ENCODE measurements at places on chromosomes 7 and 10. TPM values are rescaled to one million over a fixed set of nuclear protein-coding genes. Genes with fewer than 3 reads are reported as not detected.

DNA sequence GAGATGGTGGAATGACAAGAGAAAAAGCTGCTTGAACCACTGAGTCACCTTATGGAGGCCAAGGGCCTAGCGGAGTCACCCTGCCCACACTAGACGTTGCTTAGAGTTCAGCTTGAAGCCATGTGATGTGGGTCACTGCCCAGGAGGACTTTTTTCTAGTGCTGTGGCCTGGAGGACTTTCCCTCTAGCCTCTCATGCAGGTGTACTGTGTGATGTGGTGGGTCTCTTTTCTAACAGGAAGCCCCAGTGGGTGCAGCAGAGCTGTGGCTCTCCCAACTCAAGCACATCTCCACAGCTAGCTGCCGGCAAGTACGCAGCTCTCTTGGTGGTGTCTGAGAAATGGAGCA, 13.6 kb downstream of the POR start:
- no peak overlapping the region for H3K4me3 ChIP-seq
- H3K36me3 ChIP-seq, result no peaks in the 10 kb centered on the region
- H3K4me1 ChIP-seq, result peaks cover 10% of the 10 kb centered on the region
- no peak for DNase-seq
- no peak overlapping the region for H3K27ac ChIP-seq

The TSPAN15 gene
- total RNA-seq, result 137 TPM

The ZSWIM8 gene
- 59.9 TPM for total RNA-seq

The IFIT1B gene
- total RNA-seq, result not detected

Measured in Calu3 (cell line).